ENCODE measurements at places on chromosomes 2 and 18. TPM values are rescaled to one million over a fixed set of nuclear protein-coding genes. Genes with fewer than 3 reads are reported as not detected.
A peak's percentile ranks its signal among the peaks of the same experiment; 100 is the strongest.

DNA sequence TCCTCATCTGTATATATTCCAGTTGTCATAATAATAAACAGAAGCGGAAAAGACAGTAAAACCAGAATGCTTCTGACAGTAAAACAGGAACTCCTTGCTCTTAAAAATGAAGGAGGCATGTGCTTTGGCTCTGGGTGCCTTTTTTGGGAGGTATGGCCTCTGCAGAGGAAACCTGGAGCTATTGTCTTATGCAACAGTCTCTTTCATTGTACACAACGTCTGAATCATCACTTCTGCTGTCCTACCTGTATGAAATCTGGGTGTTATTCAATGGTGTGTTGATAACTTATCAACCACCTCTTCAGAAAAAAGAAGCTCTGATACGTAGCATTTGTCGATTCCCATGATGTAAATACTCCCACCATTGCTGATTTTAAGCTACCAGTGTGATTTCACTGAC, 64.8 kb downstream of the CDCA7 start:
- H3K4me3 ChIP-seq, result no peak overlapping the region
- H3K36me3 ChIP-seq, result no peaks in the 10 kb centered on the region
- DNase-seq, result no peak

DNA sequence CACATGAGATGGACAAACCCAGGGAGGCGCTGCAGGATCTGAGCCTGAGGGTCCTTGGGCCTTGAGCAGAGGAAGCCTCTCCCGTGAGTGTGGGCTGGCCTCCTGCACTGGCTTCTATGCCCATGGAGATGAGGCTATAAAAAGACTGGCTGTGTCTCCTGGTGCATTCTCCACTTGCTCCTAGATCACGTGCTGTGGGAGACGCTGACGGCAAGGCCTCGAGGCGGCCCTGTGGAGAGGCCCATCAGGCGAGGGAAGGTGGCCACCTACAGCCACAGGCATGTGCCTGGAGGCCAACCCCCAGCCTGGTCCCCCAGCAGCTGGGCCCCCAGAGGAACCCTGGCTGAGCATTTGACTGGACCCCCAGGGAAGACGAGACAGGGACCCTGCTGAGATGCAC, 198.9 kb downstream of the TWIST2 start:
- no peaks in the 10 kb centered on the region for H3K4me1 ChIP-seq
- no peaks in the 10 kb centered on the region for H3K36me3 ChIP-seq
- H3K4me3 ChIP-seq, result no peak overlapping the region
- H3K27ac ChIP-seq, result no peak overlapping the region

DNA sequence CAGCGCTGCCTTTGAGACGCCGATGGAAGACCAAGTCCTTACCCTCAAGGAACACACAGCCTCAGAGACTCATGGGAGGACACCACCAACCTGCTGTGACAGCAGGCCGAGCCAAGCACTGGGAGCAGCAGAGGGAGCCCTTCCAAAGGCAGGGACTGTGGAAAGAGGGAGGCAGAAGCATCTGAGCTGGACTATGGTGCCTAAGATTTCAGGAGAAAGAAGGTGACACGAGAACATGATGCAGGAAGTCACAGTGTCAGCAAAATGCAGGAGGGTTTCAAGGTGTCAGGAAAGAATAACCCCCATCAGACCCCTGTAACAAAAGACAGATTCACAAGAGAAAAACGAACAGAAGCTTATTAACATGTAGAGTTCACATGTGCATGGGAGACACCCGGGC, 24.2 kb upstream of the COX7A2L start:
- H3K4me3 ChIP-seq, result no peak overlapping the region
- DNase-seq, result no peak
- no peaks in the 10 kb centered on the region for H3K27me3 ChIP-seq
- H3K27ac ChIP-seq, result no peak overlapping the region
- peaks cover 4% of the 10 kb centered on the region for H3K4me1 ChIP-seq

GRCh38 chr2:161159456-161160225, 587 bp upstream of the TANK start:
- DNase-seq, result no peak
- H3K27me3 ChIP-seq, result no peaks in the 10 kb centered on the region
- peak overlapping the region; percentile 95 for H3K27ac ChIP-seq
- H3K4me3 ChIP-seq, result peak overlapping the region; percentile 87

Gene PLCL1
- 17.9 TPM for total RNA-seq

DNA sequence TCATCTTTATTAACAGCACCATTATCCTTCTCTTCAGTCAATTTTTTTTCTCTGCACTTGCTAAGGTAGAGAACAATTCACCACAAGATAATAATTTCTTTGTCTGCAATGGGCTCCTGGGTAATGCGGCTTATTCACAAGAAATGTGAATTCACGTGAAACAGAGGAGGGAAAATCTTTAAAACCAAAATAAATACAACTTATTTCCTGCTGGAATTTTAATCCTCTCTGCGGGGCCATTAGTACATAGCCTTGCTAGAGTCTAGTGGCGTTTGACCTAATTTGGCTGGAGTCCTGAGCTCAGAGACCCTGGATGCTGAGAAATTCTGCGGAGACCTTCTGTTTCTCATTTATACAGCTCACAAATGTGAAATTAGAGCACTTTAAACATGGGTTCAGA, 319.3 kb upstream of the MMADHC start:
- no peaks in the 10 kb centered on the region for H3K27me3 ChIP-seq
- no peak for DNase-seq
- H3K4me3 ChIP-seq, result no peak overlapping the region
- no peak overlapping the region for H3K27ac ChIP-seq
- no peaks in the 10 kb centered on the region for H3K4me1 ChIP-seq

GRCh38 chr2:24189551-24189950, 14.7 kb downstream of the FAM228A start:
- no peak overlapping the region for H3K27ac ChIP-seq
- H3K27me3 ChIP-seq, result no peaks in the 10 kb centered on the region
- no peak for DNase-seq
- no peak overlapping the region for H3K4me3 ChIP-seq

- no peaks in the 10 kb centered on the region for H3K4me1 ChIP-seq
- DNase-seq, result no peak
- H3K4me3 ChIP-seq, result no peak overlapping the region
- H3K36me3 ChIP-seq, result no peaks in the 10 kb centered on the region
- H3K27me3 ChIP-seq, result no peaks in the 10 kb centered on the region
These were observed 50.6 kb downstream of the SLC16A14 start for GRCh38 chr2:230018153-230018552.

GRCh38 chr2:72864500-72864899, 22.7 kb upstream of the SPR start:
- no peaks in the 10 kb centered on the region for H3K36me3 ChIP-seq
- no peak overlapping the region for H3K4me3 ChIP-seq
- DNase-seq, result no peak
- no peaks in the 10 kb centered on the region for H3K27me3 ChIP-seq
- H3K4me1 ChIP-seq, result no peaks in the 10 kb centered on the region

DNA sequence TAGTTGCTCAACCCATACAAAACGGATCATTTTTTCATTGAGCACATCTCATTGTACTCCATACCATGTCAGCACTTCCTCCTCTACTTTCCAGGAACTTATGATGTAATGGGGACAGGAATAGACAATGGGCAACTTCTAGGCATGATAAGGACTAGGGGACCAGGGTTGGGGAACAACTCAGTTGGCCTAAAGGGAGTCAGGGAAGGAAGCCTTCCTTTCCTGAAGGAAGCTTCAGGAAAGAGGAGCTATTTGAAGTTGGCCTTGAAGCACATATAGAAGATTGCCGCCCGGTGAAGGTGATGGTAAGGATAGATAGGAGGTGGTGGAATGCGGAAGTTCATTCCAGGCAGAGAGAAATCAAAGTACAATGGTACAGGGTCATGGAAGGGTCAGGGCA, 283.9 kb downstream of the SLC8A1 start:
- no peaks in the 10 kb centered on the region for H3K36me3 ChIP-seq
- H3K27ac ChIP-seq, result no peak overlapping the region
- H3K4me3 ChIP-seq, result no peak overlapping the region
- H3K27me3 ChIP-seq, result no peaks in the 10 kb centered on the region
- no peak for DNase-seq
- H3K4me1 ChIP-seq, result peaks cover 6% of the 10 kb centered on the region

DNA sequence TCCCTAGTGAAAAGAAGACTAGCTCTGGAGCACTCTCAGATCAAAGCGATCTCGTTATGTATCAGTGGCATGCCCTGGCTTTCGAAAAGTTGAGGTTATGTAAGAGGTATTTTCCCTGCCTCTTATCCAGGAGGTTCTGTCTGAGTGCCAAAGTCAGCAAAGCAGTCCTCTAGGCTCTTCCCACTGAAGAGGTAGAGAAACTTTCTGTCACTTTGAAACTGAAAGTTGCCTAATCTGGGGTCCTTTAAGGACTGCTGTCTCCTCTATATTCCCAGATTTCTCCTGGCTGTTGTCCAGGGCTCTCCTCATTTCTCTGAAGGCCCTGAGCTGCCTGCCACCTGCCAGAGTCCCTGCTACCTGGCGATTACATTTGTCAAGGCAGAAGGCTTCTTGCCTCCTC, 96.3 kb downstream of the B3GNT2 start:
- no peak overlapping the region for H3K4me3 ChIP-seq
- no peak for DNase-seq
- H3K27ac ChIP-seq, result no peak overlapping the region
- H3K27me3 ChIP-seq, result no peaks in the 10 kb centered on the region
- H3K36me3 ChIP-seq, result no peaks in the 10 kb centered on the region

GRCh38 chr18:55343396-55344073, 244.5 kb downstream of the TCF4 start:
- H3K27me3 ChIP-seq, result no peaks in the 10 kb centered on the region
- no peak for DNase-seq
- H3K4me1 ChIP-seq, result peaks cover 2% of the 10 kb centered on the region
- no peak overlapping the region for H3K4me3 ChIP-seq

- no peaks in the 10 kb centered on the region for H3K27me3 ChIP-seq
- H3K4me3 ChIP-seq, result no peak overlapping the region
- no peak for DNase-seq
- no peak overlapping the region for H3K27ac ChIP-seq
- H3K4me1 ChIP-seq, result no peaks in the 10 kb centered on the region
These were observed 406.1 kb upstream of the NRP2 start for GRCh38 chr2:205276116-205276777.

DNA sequence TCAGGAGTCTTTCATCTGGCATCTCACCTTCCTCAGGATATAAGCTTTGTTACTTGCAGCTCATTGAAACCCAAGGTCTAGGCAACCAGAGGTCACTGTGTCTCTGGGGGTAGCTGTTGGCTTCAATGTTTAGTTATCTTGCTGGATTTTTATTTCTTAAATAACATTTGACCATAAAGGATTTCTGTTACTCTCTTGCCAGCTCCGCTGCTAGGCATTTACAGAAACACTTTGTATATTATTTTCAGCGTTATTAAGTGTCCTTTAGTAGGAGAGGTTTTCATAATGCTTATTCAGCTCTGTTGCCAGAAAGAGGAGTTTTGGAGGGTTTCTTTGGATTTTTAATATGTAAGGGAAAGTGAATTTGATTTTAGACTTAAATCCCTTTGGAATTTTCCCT, 61.4 kb downstream of the QPCT start:
- H3K27ac ChIP-seq, result no peak overlapping the region
- DNase-seq, result no peak
- no peaks in the 10 kb centered on the region for H3K4me1 ChIP-seq

DNA sequence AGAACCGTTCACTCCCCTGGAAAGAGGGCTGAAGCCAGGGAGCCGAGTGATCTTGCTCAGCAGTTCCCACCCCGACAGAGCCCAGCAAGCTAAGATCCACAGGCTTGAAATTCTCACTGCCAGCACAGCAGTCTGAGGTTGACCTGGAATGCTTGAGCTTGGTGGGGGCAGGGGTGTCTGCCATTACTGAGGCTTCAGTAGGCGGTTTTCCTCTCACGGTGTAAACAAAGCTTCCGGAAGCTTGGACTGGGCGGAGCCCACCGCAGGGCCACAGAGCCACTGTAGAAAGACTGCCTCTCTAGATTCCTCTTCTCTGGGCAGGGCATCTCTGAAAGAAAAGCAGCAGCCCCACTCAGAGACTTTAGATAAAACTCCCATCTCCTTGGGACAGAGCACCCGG, 180.8 kb downstream of the WDR7 start:
- no peaks in the 10 kb centered on the region for H3K4me1 ChIP-seq
- no peak overlapping the region for H3K4me3 ChIP-seq
- no peaks in the 10 kb centered on the region for H3K36me3 ChIP-seq
- no peak for DNase-seq
- H3K27ac ChIP-seq, result no peak overlapping the region

DNA sequence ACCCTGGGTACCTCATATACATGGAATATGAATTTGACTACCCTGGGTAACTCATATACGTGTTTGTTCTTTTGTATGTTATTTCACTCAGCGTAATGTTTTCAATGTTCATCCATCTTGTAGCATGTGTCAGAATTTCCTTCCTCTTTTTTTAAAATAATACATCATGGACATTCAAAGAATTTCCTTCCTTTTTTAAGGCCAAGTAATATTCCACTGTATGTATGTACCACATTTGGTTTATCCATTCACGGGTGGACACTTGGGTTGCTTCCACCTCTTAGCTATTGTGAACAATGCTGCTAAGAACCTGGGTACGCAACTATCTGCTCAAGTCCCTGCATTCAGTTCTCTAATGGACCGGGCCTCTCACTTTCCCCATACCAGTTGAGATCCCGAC, 40.3 kb downstream of the FAM178B start:
- no peak overlapping the region for H3K4me3 ChIP-seq
- H3K27ac ChIP-seq, result no peak overlapping the region
- no peaks in the 10 kb centered on the region for H3K36me3 ChIP-seq
- H3K27me3 ChIP-seq, result no peaks in the 10 kb centered on the region

DNA sequence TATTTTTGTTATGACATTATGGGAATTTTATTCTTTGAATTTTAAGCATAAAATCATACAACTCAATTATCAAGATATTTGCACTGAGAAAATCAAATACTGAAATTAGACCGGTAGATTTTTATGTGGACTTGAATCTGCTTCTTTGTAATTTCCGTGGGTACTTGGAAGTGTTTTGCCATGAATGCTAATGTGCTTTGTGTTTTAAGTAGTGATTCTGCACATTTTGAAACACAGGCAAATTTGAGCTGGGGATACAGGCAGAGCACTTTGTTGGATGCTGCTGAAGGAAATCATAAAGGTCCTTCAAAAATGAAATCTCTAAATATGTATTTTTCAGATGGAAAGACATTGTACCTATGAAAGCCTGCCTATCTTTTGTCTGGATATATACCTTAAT, 446.3 kb upstream of the POU3F3 start:
- H3K4me1 ChIP-seq, result no peaks in the 10 kb centered on the region
- H3K4me3 ChIP-seq, result no peak overlapping the region
- no peaks in the 10 kb centered on the region for H3K27me3 ChIP-seq

DNA sequence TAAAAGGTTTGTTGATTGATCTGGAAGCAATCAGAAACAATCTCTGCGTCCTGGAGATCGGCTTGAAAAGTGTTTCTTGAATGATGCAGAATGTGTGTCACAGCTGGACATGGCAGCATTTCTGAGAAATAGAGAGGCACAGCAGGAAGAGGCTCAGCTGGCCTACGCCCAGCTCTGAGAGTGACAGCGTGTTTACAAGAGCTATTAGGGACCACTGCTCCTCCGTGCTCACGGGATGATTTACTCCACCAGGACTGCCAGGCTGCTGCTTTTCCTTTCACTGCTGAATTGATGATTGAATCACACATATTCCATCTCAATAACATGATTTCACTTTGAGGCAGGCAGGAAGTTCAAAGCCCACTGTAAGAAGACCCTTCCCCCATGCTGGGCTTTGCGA, 62.8 kb downstream of the GALNT14 start:
- no peaks in the 10 kb centered on the region for H3K27me3 ChIP-seq
- no peaks in the 10 kb centered on the region for H3K36me3 ChIP-seq
- DNase-seq, result no peak
- H3K27ac ChIP-seq, result no peak overlapping the region
- no peaks in the 10 kb centered on the region for H3K4me1 ChIP-seq
- no peak overlapping the region for H3K4me3 ChIP-seq

All from ovary (tissue), 10 donors.